ENCODE measurements at places on chromosomes 5 and 9.
A peak's percentile ranks its signal among the peaks of the same experiment; 100 is the strongest.

GRCh38 chr9:123119566-123119965 lies 86.1 kb downstream of the GPR21 start:
- DNase-seq = no peak

GRCh38 chr9:131138676-131139075 lies 13.3 kb downstream of the NUP214 start:
- DNase-seq = no peak

GRCh38 chr5:97067296-97067850 lies 75.0 kb downstream of the LIX1 start:
- DNase-seq = no peak

DNA sequence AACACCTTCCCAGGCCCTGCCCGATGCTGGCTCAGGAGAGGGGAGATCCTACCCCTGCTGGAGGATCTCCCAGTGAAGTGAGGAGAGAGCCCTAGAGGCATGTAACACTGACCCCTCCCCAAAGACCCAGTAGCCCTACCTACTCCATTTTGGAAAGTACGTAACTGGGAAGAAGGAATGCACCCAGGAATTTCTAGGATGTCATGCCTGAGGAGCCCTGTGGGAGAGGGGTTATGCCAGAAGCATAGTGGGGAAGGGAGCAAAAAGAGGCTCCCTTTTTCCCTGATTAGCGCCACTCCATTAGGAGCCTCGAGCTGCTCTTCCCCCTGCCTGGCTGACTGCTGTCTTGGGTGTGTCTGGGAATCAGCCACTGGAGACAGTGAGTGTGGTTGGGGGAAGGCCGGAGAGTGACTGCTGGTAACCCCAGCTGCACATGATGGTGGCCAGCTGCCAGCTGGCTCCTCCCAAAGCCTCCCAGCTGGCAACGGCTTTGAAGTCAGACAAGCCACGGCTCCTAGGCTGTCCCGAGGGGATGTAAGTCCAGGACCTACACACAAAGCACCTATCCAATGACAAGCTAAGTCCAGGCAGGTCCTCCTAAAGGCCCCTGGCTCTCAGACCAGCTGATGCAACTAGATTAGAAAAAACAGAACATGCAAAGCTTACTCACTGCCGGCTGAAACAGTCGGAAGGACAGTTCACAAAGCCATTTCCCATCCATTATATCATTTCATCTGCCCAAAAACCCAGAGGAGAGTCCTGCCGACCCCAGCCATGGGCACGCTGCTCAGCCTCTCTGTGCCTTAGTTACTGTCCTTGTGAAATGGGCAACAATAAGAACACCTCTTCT lies 136.5 kb upstream of the ABCA1 start:
- peak; percentile 80 for DNase-seq

DNA sequence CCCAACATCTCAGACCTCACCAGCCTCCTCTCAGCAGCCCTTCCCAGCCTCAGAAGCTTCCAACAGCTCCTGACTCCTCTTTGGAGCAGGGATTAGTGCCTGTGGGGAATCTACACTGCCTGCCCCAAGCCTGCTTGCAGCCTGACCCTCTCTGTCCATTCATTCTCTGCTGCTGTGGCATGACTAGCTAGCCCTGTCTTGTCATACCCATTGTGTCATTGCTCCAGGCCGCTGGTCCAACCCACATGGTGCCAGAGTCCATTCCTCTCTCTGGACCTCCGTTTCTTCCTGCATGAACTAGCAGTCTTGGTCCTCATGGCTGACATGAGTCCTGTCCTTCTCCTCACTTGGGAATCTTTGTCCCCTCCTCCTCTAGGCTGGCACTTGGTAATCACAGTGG lies 12.8 kb upstream of the RXRA start:
- DNase-seq = no peak

- no peak for DNase-seq
These were observed 70.3 kb upstream of the ADAMTS16 start for GRCh38 chr5:5069851-5070250.

DNA sequence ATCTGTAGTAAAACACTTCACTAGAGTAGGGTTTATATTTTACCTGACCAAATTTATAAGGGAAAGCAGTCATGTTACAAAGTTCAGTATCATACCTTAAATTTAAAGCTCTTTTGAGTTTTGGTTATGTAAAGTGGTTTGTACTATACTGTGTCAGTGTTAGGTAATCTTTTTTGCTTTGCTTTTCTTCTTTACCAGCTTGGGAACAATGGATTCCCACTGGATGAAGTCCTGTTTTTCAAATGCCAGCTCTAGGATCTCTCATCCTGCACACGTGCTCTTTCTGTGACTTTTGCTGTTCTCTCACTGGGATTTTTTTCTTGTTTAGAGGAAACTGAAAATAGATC lies 15.9 kb downstream of the CYSTM1 start:
- no peak for DNase-seq

- no peak for DNase-seq
These were observed 27.8 kb downstream of the FGF18 start for GRCh38 chr5:171447226-171447625.

DNA sequence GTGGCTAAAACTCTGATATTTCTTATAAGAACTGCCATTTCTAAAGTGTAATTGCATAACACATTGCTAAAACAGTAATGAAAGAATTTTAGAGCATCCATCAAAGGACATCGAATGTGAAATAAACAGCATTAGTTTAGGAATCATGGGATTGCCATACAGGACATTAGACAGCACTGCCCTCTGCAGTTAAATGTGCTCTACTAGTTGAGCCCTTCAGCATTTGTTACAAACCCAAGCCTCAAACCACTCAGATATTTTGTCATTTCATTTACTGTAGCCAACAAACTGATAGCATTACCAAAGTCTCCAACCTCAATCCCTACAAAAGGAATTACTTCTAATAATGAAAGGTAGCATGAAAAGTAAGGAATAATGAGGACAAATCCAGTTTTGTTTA lies 116.8 kb upstream of the COX7C start:
- no peak for DNase-seq

DNA sequence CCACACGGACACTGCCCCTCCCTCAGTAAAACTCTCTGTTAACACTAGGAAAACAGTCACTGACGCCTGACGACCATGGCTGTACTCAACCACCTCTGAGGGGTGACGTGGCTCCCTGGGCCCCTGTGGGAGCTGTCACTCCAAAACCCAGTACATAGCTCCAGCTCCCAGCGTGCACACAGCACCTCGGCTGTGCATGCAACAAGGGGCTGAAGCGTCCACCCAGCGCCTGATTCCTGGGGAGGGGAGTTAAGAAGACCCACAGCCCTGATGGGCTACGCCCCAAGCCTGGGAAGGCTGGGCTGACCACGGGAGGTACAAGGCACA lies 36.3 kb downstream of the SLC12A7 start:
- DNase-seq = no peak

GRCh38 chr5:95261437-95262175 lies 23.3 kb downstream of the MCTP1 start:
- DNase-seq = no peak

DNA sequence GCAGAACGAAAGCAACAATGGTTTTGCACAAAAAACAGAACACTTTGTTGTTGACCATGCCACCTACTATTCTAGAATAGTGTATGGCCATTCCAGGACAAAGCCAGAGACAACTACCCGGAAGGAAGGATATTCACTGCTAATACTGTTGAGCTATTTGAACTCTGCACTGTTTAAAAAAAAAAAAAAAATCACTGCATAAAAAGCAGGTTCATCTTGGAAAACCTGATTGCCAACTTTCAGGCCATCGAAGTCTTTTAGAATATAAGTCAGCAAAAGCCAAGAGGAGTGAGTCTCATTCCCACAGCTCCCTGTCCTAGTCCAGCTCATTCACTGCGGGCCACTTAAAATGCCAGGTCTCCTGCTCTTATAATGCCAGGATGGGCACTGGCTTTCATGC lies 4.0 kb downstream of the ENC1 start:
- no peak for DNase-seq

- DNase-seq = no peak
These were observed 676.1 kb upstream of the C9orf72 start for GRCh38 chr9:28249424-28249823.

DNA sequence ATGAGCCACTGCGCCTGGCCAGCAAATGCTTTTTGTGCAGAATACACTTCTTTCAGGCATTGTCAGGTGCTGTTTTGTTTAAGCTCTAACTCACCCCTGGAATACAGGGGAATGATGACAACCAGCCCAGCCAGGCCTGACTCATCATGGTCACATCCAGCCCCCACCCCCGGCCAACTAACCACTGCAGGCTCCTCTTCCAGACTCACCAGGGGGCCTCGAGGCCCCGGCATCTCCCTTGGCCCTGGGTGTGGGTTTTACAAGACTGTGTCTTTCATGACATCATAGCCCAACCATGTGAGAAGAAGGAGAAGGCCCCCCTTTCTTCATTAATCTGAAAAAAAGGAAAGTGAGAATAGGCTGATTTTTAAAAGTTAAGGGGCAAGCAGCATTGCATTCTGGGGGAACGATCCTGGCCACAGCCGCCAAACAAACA lies 35.5 kb downstream of the OLFML2A start:
- DNase-seq = no peak

DNA sequence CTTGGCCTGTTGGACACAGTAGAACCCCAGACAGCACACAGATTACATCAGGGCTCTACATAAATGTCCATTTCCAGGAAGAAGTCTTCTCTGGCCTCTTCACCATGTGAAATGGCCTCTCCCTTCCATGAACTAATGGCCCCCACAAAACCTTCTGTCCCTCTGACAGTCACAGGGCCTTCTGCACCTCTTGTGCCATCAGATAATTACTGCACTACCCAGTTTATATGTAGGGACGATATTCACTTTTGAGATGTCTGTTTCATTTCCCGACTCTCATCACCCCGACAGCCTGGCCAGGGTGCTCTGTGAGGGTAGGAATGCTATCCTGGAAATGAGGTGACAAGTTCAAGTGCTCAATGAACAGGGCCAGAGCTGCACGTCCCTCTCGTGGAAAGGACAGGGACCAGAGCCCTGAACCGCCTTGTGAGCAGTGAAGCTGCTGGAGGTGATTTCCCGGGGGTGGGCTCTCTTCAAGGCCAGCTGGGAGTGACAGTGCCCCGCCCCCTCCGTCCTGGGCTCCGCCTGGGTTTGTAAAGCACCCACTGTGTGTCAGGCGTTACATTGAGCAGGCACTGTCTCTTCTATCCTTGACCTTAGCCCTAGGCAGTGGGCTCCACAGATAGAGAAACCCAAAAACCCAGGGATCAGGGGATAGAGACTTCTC lies 3.0 kb upstream of the FAM78A start:
- no peak for DNase-seq

DNA sequence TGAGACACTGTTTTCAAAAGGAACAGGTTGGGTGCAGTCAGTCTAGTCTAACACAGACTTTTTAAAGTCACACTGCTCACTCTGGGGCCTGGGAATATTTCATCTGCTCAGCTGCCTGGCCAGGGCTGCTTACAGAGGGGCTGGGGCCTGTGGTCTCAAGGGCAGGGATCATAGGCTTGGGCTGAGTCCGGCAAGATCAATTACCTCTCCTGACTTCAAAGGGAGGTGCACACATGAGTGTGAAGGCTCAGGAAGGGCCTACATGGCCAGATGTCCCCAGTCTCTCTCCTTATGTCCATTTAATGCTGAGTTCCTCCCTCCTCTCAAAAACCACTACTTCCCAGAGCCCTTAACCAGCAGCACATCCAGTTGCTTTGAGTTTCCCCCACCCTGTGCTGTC lies 247.2 kb downstream of the HSPA4 start:
- no peak for DNase-seq

GRCh38 chr9:19999491-20000057 lies 210.7 kb upstream of the SLC24A2 start:
- DNase-seq = no peak

GRCh38 chr9:70901013-70901412 lies 220.4 kb downstream of the TRPM3 start:
- DNase-seq = no peak

GRCh38 chr5:157842787-157843186 lies 16.2 kb downstream of the CLINT1 start:
- DNase-seq = no peak

GRCh38 chr9:95746408-95747180 lies 128.9 kb upstream of the ERCC6L2 start:
- DNase-seq = no peak

GRCh38 chr9:130879863-130880411 lies 16.7 kb downstream of the QRFP start:
- DNase-seq = no peak

DNA sequence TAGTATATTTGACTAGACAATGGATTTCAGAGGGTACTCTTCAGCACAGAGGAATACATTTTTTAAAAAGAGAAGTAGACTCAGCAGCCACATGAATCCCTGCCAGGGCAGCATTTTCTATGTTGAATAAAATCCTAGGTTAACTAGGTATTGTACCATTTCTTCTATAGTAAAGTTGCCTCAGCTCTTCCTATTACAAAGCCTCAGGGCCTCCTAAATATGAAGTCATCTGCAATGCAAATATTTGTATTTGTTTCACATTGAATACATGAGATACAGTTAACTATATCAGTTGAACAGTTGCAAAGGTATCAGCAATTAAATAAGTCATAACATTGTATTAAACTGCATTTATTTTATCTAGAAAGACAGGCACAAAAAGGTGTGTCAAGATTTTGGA lies 59.5 kb downstream of the NUDT12 start:
- DNase-seq = no peak

DNA sequence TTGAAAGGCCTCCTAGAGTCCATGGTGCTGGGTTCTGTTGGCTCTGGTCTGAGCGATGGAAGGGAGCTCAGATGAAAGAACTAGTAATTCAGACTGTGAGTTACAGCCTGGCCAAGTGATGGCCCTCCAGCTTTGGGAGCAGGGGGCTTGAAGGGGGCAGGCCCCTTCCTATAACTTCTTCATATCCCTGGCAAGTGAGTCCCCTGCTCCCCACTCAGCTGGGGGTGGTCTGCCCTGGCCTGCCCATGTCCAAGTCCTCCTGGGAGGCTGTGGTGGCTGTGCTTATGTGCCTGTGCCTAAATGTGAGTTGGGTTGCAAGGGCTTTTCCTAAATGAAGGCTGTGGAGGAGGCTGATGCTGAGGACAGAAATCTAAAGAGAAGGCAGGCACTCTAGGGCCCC lies 80.1 kb downstream of the MACROH2A1 start:
- DNase-seq = no peak

DNA sequence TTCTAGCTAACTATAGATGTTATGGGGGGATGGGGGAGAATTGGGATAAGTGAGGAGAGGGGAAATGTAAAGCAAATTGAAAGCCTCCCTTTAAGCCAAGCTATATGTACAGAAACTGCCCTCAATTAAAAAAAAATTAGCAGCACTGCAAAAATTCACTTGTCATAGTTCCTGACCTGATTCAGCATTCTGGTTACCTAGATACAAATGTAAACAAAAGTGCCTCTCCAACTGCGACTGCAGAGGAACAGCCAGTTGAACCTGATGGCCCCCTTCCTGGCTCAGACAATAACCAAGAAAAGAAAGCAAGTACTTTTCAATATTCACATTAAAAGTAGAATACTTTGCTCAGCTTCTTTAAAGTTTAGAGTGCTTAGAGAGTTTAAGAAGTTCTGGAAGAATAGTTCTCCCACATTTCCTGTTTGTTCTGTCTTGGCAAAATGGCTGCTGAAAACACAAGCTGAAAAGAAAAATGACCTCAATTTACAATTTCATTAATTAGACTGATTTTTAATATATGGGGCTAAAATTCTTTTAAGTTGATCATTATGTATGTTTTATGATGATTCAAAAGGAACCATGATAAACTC lies 1.5 kb downstream of the FAM81B start:
- no peak for DNase-seq
